ENCODE measurements at places on chromosomes 1 and 21. TPM values are rescaled to one million over a fixed set of nuclear protein-coding genes. Genes with fewer than 3 reads are reported as not detected.

PSRC1 gene
- total RNA-seq = 0.50 TPM

GRCh38 chr21:34946916-34947534 is 102.1 kb downstream of the RUNX1 start:
- no peak for DNase-seq

CYP2J2 gene
- 140 TPM for total RNA-seq

DNA sequence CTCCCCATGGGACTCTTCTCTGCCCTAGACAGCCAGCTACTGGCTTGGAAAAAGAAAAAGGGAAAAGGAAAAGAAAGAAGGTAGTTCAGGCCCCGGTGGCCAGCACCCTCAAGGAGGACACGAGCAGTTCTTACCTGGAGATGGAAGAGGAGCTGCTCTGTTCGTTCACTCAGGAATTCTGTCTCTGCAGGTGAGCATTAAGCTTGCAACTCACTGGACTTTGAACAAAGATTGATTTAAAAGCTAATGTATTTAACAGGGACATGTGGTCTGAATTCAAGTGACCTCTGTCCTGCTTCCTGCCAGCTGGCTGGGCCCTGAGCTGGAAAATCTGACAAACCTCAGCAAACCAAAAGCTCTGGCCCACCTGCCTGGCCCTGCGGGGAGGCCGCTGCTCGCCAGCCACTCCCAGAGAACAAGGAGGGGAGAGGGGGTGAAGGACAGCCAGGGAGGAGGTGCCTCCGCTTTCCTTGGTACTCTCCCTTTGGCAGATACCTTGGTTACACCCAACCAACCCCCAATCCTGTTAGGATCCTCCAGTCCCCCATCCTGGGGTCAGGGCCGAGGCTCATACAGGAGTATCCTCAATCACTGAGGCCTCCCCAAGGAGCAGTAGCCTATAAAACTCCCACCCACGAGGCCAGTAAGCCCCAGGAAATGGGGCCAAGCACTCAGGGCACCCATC is at the start of gene PDZK1:
PDZK1 (minus strand) TSS at position 186 of the 685 bp plus-strand sequence. CDS start 19,347 bp downstream, outside the sequence.
- DNase-seq = no peak

GRCh38 chr1:225941187-225941941 is at the start of gene LEFTY2:
TSS of gene LEFTY2 (minus strand) at chr1:225941220. CDS start at chr1:225941140, 80 bp downstream.
- DNase-seq = no peak

TMED5 gene
- total RNA-seq = 72.0 TPM

DNA sequence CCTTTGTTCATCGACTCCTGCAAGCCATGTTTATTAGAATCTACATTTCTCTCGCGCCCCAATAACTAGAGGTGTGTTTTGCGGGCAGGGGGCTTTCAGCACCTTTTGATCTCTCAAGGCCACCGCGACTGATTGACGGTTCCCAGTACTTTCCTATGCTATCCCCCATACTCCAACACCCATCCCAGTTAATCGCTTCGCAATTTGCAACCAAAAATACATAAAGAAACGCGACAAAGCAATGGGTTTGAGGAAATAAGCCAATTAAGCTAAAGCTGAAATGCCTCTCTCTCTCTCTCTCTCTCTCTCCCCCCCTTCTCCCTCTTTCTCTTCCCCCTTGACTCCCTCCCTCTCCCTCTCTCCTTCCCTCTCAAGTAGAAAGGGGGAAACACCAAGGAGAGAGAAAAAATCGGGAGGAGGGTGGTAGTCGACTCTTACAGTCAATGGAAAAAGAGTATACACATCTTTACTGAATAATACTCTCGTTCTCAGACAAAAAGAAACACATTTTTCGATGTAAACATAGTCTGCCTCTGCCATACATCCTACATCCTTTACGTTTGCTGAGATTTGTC is 128.0 kb upstream of the DPYD start:
- DNase-seq = no peak

KRTAP21-2 gene
- not detected for total RNA-seq

- DNase-seq = no peak
Measured at GRCh38 chr1:107643766-107644165, 321.2 kb downstream of the VAV3 start.

DNA sequence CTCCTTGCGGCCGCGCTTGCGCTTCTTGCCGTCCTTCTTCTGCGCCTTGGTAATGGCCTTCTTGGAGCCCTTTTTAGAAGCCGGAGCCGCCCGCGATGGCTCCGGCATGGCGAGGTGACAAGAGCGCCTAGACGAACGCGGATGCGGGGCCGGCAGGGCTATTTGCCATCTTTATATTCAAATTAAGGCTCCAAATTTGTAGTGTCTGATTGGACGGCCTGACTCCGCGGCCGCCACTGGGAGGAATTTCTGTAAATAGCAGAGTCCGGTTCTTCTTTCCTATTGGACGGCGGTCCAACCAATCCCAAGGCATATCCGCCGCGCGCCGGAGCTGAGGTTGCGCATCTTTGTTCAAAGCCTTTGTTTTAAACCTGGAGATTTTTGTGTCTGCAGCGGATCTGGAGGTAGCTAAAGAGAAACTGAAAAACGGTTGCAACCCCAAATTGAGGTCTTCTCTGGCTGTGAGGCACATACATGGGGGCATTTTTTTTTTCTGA is 22.6 kb upstream of the RNF187 start:
- DNase-seq = peak; percentile 72

SYT6 gene
- total RNA-seq = not detected

DNA sequence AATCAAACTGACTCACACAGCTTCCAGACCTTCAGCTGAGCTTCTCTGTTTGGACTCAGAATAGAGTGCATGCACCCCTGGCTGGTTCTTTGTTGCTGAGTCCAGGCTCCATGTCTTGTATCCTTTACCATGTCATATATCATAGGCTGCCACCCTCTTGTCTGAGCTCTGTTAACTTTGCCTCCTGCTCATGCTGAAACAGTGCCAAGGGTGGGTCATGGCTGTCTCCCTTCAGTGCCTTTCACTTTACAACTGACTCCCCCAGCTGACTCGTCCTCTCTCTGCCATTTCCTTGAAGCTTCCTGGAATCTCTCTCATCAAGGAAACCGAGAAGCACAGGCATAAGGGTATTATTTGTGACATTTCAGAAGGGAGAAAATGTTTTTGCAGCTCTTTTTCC is 885.3 kb downstream of the TTLL7 start:
- DNase-seq = no peak

All from heart left ventricle (tissue), 16 donors.